ENCODE measurements at places on chromosomes 3 and 15.

DNA sequence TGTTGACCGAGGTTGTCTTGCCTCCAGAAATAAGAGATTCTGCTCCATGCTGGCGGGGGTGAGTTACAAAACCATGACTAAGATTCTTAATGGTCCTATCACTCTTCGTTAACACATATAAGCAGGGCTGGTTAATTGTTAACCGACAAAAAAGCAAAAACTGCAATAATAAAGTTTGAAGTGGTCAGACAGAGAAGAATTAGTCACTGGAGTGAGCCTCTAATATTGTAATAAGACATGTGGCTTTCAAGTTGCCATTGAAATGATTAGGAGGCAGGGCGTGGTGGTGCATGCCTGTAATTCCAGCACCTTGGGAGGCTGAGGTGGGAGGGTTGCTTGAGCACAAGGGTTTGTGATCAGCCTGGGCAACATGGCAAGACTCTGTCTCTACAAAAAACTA is 78.4 kb upstream of the NR2F2 start:
- no peak for DNase-seq

GRCh38 chr3:71277341-71277740 is 306.2 kb downstream of the FOXP1 start:
- DNase-seq = no peak

DNA sequence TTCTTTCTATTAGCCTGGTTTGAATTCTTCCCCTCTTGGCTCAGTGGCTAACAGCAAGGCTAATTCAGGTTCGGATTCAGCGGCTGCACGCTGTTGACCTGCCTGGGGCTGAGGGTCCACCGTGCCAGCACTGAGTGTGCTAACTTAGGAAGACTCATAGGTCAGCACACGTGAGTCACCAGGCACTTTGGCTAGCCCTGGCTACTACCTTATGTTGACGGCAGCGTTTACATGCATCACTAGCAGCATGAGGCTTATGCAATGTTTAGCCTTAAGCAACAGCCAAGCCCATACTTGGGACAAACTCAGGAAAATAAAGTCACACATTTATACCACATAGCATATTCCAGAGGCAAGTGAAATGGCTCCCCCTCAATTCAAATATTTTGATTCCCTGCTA is 137.7 kb downstream of the RAB11A start:
- no peak for DNase-seq

DNA sequence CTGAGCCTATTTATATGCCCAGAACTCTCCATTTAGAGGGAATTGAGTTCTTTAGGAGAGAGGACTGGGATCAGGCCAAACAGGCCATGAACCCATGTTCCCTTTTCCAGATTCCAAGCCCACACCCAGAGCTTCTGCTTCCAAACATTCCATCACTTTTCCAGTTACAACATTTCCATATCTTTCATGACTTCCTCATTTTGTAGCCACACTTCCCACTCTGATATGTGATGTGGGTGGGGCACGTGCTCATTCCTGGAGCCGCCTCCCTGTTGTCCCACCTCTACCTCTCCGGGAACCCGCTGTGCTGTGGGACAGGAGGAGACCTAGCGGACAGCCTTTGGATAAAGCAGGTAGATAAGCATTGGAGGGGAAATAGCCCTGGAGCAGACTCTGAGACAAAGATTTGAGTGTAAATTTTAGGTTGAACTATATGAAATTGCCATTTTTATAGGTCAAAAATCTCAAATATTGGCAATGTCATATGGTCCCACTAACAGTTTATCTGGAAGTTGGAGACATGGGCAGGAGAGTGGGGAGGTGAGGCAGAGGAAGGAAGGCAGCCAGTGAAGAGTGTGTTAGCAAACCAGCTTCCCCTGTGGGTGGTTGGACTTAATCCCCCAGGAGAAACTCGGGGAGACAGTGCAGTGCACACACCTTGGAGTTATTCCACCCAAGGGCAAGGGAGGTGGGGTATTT is 31.8 kb downstream of the CYP8B1 start:
- DNase-seq = no peak

GRCh38 chr15:31459400-31459748 is 132.7 kb downstream of the KLF13 start:
- DNase-seq = no peak

DNA sequence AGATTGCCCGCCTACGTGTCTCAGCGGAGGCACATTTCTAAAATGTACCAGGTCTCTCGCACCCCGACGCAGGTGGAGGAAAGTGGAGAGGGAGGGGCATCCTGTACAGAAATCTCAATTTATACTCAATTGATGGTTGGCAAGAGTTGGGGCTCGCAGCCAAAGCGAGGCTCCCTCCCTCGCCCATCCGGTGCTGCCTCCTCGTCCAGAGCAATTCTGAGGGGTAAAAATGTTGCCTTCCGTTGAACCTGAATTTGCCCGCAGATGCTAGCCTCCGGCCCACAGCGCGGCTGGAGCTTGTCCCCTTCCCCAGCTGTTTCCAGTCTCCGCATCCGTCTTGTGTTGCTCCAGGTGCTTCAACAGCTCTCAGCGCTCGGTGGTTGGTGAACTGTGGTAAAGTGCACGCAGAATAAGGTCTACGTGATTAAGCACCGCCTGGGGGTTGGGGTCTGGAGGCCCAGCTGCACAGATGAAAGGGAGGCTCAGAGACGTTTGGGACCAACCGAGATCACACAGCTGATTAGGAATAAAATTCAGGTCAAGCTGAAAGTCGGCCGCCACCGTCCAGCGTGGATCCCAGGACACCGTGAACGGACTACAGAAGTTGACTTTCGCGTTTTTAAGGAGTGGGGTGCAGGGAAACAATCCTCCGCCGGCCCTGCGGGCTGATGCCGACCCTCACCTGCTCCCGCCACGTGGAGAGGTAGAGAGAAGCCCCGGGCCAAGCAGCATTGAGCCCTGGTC is 846 bp upstream of the POLG start:
- peak; percentile 26 for DNase-seq

DNA sequence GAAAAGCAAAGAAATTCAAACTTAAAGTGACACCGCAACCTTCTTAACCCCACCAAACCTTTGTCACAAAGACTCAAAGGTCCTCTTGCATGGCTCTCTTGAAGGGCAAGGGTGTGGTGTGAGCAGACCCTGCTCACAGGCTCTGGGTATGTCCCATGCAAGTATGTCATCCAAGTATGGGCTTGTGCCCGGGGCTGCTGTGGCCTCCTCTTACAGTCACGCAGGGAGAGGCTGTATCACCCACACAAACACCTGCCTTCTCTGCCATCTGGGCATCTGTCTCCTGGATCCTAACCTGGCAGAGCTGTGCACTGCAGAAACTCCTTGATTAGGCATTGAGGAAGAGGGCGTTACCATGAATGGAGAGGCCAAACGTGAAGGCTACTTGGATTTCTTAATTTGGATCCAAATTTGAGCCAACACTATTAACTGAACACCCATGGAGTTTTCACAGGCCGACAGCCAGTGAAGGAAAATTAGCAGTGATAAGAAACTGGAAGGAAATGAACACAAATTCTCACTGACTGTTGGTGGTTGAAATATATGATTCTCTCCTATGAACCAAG is 146.6 kb downstream of the DUT start:
- no peak for DNase-seq

GRCh38 chr15:74398183-74398582 is 30.7 kb upstream of the CYP11A1 start:
- no peak for DNase-seq

DNA sequence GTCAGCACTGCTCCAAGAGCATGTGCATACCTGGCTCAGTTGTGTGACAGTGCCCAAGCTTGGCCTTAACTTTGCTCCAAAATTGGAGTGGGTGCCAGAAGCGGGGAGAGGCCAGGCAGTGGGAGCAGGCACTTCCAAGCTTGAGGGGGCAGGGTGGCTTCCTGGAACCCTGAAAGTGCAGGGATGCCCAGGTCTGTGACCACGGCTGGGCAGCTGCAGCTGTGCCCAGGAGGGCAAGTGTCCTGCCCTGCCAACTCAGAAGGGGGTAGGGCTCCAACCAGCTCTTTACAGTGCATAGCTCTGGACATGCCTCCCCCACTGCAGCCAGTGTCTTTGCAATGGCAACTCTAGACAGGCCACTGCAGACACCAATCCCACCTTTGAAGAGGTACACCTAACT is 478.6 kb downstream of the OTOL1 start:
- DNase-seq = no peak

DNA sequence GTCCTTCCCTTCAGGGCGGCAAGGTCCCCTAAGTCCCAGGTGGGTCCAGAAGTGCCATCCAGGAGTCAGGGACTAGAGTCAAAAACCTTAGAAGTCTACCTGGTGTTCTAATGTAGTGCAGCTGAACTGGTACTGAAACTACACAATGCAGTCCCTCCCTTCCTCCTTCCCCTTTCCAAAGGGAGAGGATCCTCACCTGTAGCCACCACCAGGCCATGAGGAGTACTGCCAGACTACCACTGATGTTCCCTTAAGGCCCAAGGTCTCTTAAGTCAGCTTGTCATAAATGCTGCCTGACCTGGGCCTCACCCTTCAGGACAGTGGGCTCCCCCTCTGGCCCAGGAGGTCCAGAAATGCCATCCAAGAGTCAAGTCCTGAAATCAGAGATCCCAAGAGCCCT is 98.9 kb downstream of the ULK4 start:
- no peak for DNase-seq

- DNase-seq = no peak
These were observed 200.2 kb upstream of the LRRN1 start for GRCh38 chr3:3599016-3599415.

DNA sequence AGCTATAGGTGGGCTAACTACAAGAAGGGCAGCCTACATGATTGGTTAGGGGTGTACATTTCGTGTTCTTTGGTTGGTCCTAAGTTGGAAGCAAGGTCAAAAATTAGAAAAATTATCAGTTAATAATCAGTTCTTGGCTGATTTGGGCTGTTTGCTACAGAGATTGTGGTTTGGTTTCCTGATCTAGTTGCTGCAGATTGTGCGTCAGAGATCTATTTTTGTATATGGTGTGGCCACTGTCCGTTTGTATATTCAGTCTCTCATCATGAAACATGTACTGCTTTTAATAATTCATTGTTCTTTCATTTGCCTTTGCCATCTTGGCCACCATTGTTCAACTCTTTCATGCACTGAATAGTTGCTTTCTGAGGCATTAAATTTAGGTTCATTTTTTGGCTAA is 80.9 kb downstream of the LRRC3B start:
- no peak for DNase-seq

GRCh38 chr3:96991231-96991630 is 176.8 kb downstream of the EPHA6 start:
- no peak for DNase-seq

DNA sequence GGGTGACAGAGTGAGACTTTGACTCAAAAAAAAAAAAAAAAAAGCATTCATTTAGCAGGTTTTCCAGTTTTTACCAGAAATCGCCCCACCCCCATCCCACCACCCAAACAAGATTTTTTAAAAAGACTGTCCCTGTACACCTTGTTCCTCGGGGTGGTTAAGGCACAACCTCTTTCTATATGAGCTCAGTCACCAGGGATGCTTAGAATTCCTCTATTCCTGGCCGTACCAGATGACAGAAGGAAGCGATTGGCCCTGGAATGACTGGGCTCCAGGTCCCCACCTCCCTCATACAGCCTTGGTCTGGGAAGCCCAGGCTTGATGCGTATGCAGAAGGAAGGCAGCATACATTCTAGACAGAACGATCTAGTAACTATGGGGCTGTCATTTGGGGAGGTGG is 25.6 kb downstream of the IDH2 start:
- DNase-seq = no peak

DNA sequence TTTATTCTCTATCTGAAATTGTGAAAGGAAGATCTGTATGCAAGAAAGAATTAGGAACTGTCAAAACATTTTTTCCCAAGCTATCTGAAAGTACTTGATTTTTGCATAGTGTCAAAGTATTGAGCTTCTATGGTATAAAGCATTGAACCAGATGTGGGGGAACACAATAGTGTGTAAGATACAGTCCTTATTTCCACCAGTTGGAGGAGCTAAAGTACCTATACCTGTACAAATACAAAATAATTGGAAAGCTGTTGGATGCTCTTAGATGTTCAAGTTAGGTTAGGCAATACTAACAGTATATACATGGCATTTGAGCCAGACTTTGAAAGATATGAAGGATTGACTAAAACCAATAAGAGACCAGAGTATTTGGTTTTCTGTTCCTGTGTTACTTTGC is 148.4 kb downstream of the B3GALNT1 start:
- DNase-seq = no peak

DNA sequence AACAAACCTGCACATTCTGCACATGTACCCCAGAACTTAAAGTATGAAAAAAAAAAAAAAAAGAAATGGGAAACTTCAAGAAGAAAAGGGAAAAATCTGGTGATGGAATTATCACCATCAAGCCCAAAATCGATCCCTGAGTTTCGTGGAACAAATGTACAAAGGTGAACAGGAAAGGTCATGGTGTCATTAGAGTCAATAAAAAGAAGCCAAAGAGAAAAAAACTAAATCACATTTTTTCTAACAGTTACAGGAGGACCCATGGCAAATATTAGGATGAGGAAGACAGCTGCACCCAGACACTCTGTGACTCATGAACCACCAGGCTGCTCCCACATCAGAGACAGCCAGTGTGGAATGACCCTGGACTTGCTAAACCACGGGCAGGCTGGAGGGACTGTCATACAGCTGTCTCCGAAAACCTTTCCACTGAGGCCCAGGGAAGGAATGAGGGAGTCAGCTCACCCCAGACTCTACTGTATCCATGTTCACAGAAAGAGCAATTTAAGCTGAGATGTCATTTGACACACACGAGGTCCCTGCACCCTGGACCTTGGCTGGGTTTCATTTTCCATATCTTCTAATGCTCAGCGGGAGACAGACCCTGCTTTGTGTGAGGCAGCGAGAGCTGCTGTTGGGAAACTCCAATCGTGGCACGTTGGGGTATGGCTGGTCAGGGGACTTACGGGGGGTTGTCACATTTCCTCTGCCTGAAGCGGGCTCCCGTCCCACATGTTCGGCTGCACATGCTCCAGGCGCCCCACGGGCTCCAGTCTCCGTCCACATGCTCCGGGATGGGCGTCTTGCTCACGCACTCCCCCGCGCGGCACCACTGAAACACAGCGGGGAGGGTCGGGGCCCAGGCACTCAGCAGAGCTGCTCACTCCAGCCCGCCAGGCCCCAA is 210.2 kb downstream of the ADAMTS17 start:
- DNase-seq = no peak

- DNase-seq = no peak
These were observed 113.4 kb downstream of the PLCH1 start for GRCh38 chr3:155631323-155632019.

GRCh38 chr15:69909719-69910444 is 187.8 kb downstream of the TLE3 start:
- DNase-seq = no peak

- no peak for DNase-seq
These were observed 145.1 kb upstream of the CNTN4 start for GRCh38 chr3:1953536-1953935.

- DNase-seq = no peak
These were observed 278.9 kb downstream of the OCA2 start for GRCh38 chr15:27820232-27820631.

DNA sequence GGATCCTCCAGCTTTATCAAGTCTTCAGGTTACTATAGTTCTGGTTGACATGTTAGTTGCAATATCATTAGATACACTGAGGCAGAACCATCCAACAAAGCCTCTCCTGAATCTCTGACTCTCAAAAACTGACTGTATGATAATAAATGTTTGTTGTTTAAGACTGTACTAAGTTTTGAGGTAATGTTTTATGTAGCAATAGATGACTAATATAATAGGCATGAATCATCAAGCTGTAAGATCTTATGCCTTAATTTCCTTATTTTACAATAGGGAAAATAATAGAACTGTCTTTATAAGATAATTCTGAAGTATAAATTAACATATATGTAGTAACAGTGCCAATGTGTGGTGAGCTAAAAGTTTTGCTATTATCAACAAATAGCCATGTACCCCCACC is 88.9 kb upstream of the TBC1D5 start:
- no peak for DNase-seq

- DNase-seq = no peak
These were observed 329.1 kb downstream of the FOXP1 start for GRCh38 chr3:71254281-71255057.

All from naive thymus-derived CD8-positive, alpha-beta T cell (primary cell).